ENCODE measurements at places on chromosomes 6 and 20.

GRCh38 chr20:16419138-16419715 is 154.0 kb downstream of the KIF16B start:
- DNase-seq: no peak

- DNase-seq: no peak
These were observed 648 bp upstream of the RBBP8NL start for GRCh38 chr20:62428002-62428372.

DNA sequence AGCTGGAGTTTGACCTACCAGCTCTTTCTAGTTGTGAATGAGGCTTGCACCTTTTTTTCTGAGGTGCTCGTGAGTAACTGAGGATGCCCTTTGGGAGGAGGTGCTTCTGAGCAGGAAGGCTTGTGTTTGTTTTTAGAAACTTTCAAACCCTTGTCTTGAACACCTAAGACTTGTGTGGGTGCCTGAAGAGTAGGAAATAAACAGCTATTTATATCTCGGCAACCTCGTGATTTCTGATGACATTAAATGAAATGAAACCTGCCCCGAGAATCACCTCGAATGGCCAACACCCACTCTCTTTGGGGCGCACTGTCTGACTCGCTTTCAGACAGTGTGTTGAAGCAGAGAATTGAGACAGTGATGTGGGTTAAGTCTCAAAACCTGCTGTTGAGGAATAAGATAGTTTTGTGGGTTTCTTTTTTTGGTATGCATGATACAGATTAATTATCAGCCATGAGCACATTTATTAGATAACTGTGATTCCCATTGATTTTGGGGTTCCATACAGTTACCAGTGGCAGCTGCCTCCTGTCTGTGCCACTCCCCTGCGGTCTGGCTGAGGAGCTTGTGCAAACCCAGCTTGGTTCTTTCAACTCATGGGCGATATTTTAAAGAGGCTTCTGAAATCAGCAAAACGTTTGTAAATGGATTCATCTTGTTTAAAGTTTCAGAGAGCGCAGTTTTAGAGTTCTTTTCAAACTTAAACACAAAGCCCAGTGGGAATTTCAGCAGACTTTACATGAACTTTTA is 8.4 kb downstream of the IRF4 start:
- DNase-seq: peak; percentile 14

- no peak for DNase-seq
These were observed 504.0 kb downstream of the RFPL4B start for GRCh38 chr6:112851146-112851545.

DNA sequence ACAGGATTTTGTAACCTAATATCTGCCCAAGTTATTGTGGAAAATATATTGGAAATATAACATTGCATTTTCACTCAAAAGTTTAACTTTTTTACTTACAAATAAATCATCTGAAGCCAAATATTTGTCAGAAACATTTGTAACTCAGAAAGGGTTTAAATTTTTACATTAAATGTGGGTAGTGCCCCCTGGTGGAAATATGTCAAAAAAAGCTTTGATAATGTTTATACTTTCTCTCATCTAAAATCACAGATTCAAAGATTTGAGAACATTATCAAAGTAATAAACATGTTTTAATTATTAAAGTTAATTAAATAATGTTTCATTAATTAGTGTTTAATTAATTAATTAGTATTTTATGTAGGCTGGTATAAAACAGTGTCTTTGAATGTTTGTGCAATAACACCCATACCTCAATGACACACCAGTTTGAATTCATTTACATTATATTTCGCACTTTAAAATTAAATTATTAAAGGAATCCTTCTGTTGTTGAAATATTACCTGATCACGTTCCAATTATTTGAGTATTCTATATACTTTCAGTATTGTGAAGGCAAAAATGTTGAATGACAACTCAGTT is 320.1 kb upstream of the FKBP1C start:
- DNase-seq: no peak

DNA sequence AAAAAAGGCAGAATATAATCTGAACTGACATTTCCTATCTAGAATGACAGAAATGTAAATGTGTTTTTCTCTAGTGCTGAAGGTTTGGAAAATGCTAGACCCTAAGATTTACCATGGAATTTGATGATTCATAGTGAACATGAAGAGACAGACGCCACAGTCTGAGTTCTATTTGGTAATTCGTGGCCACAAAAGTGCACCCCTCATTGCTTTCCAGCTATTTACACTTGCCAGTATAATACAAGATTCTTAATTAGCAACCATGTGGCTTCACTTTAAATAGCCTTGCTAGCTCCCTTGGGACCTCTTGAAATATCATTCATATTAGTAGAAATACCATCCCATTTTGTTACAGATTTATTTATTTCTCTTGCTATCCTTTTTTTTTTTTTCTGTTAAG is 636.8 kb downstream of the PRKN start:
- peak; percentile 2 for DNase-seq

Measured in SW480 (cell line).